ENCODE measurements at places on chromosomes 5 and 9. TPM values are rescaled to one million over a fixed set of nuclear protein-coding genes. Genes with fewer than 3 reads are reported as not detected.

NRG2 gene
- total RNA-seq = 0.05 TPM

KIF20A gene
- 4.8 TPM for total RNA-seq

GRIN1 gene
- 0.29 TPM for total RNA-seq

NTMT1 gene
- 17.6 TPM for total RNA-seq

CBY3 gene
- total RNA-seq = not detected

SREK1IP1 gene
- total RNA-seq = 7.6 TPM

PCDHB7 gene
- 1.3 TPM for total RNA-seq

TMEM174 gene
- not detected for total RNA-seq

CDH18 gene
- total RNA-seq = 0.68 TPM

C9 gene
- total RNA-seq = not detected

MYMK gene
- total RNA-seq = not detected

PRDM9 gene
- not detected for total RNA-seq

FABP6 gene
- not detected for total RNA-seq

SLC45A2 gene
- total RNA-seq = not detected

TAF1L gene
- not detected for total RNA-seq

HEMGN gene
- not detected for total RNA-seq

CCNO gene
- total RNA-seq = 0.10 TPM

FIBCD1 gene
- 0.62 TPM for total RNA-seq

PANK3 gene
- total RNA-seq = 25.1 TPM

GRXCR2 gene
- not detected for total RNA-seq

LEAP2 gene
- total RNA-seq = 0.37 TPM

SOWAHA gene
- not detected for total RNA-seq

IGIP gene
- 6.6 TPM for total RNA-seq

EIF4EBP3 gene
- 15.3 TPM for total RNA-seq

GBGT1 gene
- 6.6 TPM for total RNA-seq

FSTL4 gene
- not detected for total RNA-seq

HK3 gene
- total RNA-seq = not detected

TRIP13 gene
- 4.4 TPM for total RNA-seq

DNM1 gene
- 5.6 TPM for total RNA-seq

LCN15 gene
- total RNA-seq = not detected

BARHL1 gene
- not detected for total RNA-seq

CCNI2 gene
- not detected for total RNA-seq

TRPM3 gene
- total RNA-seq = 0.75 TPM

DMRTA1 gene
- under 0.01 TPM for total RNA-seq

SLC36A2 gene
- total RNA-seq = not detected

TICAM2 gene
- total RNA-seq = 4.7 TPM

MAP1B gene
- 57.2 TPM for total RNA-seq

PAPPA gene
- total RNA-seq = 80.3 TPM

ZDHHC11 gene
- total RNA-seq = 0.20 TPM

PCDH12 gene
- total RNA-seq = 2.5 TPM

GPR151 gene
- total RNA-seq = not detected

SKP2 gene
- 12.9 TPM for total RNA-seq

NMUR2 gene
- not detected for total RNA-seq

SNCAIP gene
- total RNA-seq = 0.78 TPM
